ENCODE measurements at places on chromosomes 1 and 21.
A peak's percentile ranks its signal among the peaks of the same experiment; 100 is the strongest.

- no peak for DNase-seq
These were observed 11.7 kb downstream of the GADD45A start for GRCh38 chr1:67696708-67697107.

GRCh38 chr1:96840396-96840795 is 118.8 kb downstream of the PTBP2 start:
- no peak for DNase-seq

- peak; percentile 58 for DNase-seq
These were observed 334.4 kb downstream of the SRGAP2C start for GRCh38 chr1:121519042-121519755.

- peak; percentile 10 for DNase-seq
These were observed 31.1 kb upstream of the MTF1 start for GRCh38 chr1:37890378-37891014.

DNA sequence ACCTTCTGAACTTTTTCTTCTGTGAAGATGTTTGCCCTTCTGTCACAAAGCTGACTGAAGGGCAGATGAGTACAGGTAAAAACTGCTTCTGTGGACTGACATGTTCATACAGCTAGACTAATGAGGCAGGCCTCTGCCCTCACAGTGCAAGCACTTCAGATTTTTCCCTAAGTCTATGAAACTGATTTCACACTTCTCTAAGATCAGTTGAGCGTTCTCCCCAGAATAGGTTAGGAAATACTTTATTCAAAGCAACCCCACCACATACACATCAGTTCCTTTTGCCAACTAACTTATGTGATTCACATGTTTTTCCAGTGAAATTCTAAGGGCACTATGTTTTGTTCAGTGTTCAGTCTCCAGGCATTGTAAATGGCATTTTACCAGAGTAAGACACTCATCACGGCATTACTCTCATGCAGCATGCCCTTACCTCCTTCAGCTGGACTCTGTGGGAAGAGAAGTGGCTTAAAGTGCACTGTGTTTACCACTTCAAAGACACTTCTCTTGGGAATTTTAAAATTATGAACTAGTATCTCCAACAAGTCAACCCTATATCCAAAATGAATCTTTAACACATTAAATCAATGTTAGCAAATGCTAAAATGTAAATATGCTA is 5.4 kb upstream of the PSMG1 start:
- no peak for DNase-seq
